Chondrocyte (in vitro differentiated cells): ENCODE measurements at places on chromosomes 7 and 10. TPM values are rescaled to one million over a fixed set of nuclear protein-coding genes. Genes with fewer than 3 reads are reported as not detected.

TMEM176B gene
- total RNA-seq: 0.36 to 0.37 TPM in 2 of 3 replicates, not detected in the other

GRCh38 chr7:44103923-44104859 is at the start of gene AEBP1:
TSS of gene AEBP1 (plus strand) at chr7:44104345. CDS start at chr7:44104666, 321 bp downstream.
- DNase-seq: peak; percentile 83

CSTF2T gene
- 16.0 to 21.6 TPM (median 16.3 TPM) in 3 replicates for total RNA-seq

RNF32 gene
- total RNA-seq: 0.52 to 1.9 TPM (median 1.2 TPM) in 3 replicates

DNA sequence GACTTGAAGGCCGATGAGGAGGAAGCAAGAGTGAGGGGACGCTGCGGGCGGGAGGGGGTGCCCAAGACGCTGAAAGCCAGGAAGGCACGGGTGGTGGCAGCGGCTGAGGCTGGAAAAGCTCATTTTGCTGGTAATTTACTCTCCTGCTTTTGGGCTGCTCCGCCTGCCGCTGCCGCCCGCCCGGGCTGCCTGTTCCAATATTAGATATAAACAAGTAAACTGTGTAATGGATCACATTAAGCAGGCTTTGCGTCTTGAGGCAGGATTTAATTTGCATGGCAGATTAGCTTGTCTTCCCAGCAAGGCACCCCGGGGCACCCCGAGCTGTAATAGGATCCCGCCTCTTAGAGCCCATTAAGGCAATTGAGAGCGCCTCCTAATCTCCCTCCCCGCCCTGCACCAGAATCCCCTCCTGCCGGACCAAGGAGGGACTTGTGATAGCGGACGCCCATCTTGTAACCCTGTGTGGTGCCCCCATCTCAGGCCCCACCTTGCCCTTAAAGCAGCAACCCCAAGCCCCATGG is 46.1 kb upstream of the SLF2 start:
- no peak for DNase-seq

DNA sequence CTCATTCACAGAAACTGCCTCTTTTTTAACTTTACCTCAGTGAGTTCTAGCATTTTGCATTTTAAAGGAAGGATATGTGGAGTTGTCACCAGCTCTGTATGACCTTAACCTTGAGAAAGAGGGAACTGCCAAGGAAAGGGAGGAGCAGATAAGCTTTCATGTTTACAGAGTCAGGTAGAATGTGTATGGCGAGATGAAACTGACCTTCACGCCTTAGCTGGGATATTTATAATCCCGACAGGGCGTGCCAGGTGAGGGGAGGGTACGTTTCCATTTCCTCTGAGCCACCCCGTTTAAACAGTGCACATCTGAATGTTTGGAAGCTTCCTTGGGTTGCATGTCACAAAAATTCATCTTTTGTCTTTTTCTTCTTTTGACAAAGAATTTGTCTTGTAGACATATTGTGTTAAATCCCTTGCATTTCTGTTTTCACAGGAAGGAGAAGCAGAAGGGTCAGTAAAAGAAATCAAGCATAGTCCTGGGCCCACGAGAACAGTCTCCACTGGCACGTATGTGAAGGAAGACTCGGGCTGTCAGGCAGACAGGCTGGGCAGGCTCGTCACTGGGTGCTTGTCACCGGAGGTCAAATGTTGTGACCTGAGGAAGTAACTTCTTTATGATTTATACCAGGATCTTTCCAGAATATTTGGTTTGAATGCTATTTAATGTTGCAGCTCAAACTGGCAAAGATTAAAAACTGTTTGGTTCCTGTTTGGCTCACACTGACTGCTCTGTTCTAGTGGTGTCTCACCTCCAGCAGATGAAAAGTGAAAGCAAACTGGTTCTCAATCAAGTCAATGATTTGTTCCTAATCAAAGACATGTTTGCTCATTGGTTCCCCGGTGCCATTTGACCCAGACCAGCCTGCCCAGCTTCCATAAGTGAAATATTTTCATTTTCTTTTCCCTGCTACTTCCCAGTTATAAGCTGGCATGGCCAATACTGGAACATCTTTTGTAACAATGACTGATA is 16.2 kb downstream of the OPTN start:
- no peak for DNase-seq

- no peak for DNase-seq
Measured at GRCh38 chr7:101632641-101633040, 3.5 kb upstream of the MYL10 start.

DNA sequence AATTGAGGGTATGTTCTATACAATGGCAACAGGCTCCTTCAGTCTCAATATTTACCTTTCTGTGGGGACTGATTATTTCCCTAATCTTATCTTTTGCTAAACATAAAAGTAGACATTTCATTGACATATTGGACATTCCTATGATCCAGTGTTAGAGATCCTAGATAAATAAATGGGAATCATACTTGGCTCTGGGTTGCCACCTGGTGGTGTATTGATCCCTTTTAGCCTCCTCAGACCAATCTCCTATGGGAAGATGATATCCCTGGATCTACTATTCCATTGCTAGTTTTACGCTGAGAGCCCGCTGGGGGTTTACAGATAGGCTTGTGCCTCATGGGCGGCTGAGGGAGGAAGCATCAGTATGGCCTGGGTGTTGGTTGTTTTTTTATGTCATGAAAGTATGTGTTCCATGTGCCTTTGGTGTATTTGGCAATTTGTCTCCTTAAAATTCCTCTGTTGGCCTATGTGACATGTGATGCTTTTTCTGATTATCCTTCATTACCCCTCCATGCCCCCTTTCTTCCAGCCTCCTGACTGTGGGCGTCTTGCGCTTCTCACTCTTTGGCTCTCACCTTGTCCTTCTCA is 18.8 kb downstream of the CELF2 start:
- DNase-seq: no peak

SHH gene
- total RNA-seq: not detected in 3 replicates

- no peak for DNase-seq
Measured at GRCh38 chr10:110821508-110821907, 50.2 kb upstream of the PDCD4 start.

DNA sequence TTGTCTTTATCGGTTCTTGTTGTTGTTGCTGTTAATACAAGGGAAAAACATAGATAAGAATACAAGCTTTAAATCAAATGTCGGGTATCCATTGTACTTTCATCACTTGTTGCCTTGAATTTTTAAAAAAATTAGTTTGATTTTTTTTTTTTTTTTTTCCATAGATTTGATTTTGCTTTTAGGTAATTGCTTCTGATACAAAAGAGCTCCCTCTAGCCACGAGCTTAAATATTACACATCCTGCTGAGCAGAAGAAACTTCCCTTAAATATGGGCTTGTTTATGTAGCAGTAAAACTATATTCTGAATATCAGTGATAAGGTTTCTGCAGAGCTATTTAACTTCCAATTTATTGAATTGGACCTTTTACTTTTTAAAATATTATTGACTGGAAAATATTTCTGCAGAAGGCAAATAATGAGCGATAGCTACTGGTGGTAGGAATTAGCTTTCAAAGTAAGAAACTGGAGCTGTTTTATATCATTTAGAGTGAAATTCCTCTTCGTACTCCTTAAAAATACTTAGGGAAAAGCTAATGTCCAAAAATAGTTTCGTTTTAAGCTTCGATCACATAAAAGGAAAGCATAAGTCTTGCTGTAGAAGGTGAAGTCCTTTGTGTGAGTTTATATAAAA is 216.9 kb downstream of the POLR1F start:
- no peak for DNase-seq

AKR1C3 gene
- 0.46 to 0.54 TPM (median 0.50 TPM) in 3 replicates for total RNA-seq

SPDYE2 gene
- not detected in 3 replicates for total RNA-seq

TRIM50 gene
- not detected in 3 replicates for total RNA-seq

GRCh38 chr7:18175801-18176450 is 148.3 kb upstream of the PRPS1L1 start:
- DNase-seq: no peak

DNA sequence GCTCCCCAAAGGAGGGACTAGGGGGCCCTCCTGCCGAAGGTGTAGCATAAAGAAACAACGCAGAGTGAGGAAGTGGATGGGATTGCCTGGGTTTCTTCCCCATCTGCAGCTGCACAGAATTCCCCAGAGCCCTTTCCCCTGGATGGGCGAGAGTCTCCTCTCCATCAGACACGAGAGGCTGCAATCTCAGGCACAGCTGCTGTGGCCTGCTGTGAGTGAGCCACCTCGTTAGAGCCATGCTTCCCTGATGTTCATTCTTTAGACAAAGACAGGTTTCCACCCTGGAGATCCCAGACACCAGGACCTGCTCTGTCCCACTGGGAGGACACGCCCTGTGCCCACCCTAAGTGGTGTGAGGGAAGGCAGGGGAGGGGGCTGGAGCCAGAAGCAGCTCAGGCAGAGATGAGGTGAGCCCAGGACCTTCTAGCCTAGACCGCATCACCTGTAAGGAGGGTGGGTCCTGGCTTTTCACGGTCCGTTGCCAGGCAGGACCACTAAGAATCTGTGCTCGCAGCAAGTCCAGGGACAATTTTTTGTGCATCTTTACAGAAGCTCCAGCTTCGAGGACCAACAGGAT is 268.6 kb upstream of the TCERG1L start:
- DNase-seq: peak; percentile 59

GRCh38 chr10:130809761-130810515 is 501.6 kb downstream of the TCERG1L start:
- no peak for DNase-seq

GCK gene
- total RNA-seq: 0.31 to 0.44 TPM (median 0.37 TPM) in 3 replicates

DNA sequence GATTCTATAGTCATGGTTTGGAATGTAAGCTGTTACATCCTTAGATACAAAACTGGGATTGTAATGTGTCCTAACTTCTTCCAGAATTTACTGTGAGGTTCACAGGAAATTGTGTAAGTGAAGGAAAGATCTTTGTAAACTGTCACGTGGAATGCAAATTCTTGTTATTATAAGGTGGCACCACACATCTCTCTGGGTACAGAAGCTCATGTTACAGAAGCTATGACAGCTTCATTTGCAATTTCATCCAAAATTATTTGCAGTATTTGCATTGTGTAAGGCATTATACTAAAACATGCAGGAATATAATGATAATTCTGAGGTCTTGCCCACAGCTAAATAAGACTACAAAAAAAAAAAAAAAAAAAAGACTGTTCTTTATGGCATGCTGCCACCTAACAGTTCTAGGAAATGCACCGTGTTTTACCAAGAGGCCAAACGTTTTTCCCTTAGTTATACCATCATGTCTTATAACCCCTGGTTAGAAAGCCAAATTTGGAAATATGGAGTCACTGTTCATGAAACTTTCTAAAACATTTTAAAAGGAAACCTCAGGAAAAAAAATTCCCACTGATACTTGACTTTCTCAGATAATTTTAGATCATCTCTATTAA is 17.6 kb downstream of the MINDY3 start:
- DNase-seq: no peak

DNA sequence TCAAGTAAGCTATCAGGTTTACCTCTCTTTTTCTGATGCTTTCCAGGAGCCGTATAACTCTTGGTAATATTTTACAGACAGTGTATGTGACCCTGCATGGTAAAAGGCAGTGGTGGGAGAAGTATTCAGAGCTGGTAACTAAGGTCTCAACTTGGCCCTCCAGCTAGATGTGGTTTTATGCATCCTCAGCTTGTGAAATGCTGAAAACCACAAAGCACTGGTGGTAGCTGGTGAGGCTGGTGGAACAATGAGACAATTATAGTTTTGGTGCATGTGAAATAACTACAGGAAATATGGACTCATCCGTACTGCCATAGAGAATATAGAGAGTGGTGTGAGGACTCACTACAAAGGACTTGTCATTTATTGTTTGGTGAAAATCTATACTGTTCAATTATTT is 383.0 kb upstream of the PCDH15 start:
- DNase-seq: no peak

GRCh38 chr10:22927661-22928403 is at the start of gene ARMC3:
TSS of gene ARMC3 (plus strand) at chr10:22928053. CDS start at chr10:22931997, 3,944 bp downstream.
- DNase-seq: no peak

PRKCQ gene
- 0.13 to 0.15 TPM in 2 of 3 replicates, not detected in the other for total RNA-seq

DNA sequence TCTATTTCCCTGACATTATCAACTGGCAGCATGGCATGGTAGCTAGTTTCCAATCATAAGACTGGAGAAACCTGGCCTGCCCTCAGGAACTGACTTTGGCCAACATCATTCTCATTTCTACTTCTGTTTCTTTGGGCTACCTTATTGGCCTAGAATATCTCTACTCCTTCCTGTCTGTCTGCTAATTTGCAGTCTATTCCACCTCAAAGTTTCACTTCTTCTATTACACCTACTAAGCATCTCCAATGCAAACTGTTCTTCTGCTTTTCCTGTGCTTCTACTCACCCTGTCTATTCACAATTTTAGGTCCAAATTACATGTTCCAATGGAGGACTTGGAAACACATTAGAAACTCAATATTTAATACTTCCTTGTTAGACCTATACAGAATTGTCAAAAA is 65.6 kb downstream of the ZNF503 start:
- no peak for DNase-seq

GRCh38 chr10:131027256-131027655 is 284.3 kb downstream of the TCERG1L start:
- DNase-seq: peak; percentile 49

DNA sequence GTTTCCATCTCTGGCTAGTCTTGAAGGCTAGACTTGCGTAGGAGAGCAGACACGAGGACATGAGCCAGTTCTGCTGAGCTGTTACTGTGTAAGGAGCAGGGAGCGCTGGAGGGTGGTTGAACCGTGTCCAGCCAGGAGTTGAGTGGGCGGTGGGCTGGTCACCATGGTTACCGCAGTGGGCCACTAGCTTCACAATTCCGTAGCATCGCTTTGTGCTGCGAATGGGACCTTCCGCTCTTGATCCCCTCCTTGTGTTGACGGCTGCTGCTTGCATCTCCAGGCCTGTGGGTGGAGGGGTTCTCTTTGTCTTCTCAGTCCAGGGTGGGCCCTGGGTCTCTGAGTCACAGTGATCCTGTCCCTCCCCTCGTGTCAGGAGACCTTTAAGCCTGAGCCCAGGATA is 49.4 kb upstream of the OCM start:
- no peak for DNase-seq

PRSS1 gene
- total RNA-seq: not detected in 3 replicates

- no peak for DNase-seq
Measured at GRCh38 chr10:114540236-114540635, 117.8 kb downstream of the ABLIM1 start.

PARD3 gene
- total RNA-seq: 25.2 to 26.5 TPM (median 26.0 TPM) in 3 replicates

SEC61A2 gene
- total RNA-seq: 8.2 to 11.0 TPM (median 9.6 TPM) in 3 replicates

DNA sequence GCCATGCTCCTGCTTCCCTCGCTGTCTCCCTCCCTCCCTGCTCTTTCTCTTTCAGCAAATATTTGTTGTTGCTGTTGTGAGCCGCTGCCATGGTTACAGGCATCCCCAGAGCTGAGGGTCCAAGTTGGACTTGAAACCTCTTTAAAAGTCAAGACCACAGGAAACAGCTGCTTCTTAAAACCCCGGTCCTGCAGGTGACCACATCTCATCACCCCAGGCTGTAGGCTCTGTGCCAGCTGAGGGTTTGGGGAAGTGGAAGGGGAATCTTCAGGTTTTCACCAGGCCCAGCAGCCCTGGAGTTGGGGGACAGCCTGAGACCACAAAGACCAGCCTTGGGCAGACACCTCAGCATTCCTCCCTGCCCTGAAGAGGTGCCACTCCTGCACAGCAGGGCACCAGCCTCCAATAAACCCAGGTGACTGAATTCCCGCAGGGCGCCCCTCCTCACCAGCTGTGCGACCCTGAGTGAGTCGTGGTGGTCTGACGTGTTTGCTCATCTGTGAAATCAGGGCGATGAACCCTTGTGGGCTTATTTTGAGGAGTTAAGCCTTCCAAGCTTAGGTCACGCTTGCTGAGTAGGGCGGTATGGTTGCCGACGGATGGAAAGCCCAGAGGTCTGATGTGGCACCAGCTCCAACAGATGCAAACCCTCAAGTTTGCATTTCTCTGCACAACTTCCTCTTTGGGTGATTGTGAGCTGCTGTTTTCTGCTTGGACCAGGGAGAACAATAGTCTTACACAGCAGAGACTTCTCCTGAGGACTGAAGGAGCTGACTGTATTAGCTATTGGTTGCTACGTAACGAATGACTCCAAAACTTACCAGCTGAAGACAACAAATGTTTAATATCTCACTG is 24.8 kb downstream of the NPTX2 start:
- no peak for DNase-seq

- no peak for DNase-seq
Measured at GRCh38 chr7:138247081-138247480, 170.8 kb downstream of the AKR1D1 start.

PLCE1 gene
- total RNA-seq: 9.9 to 14.7 TPM (median 10.6 TPM) in 3 replicates

ENTPD1 gene
- 2.1 to 6.0 TPM (median 5.2 TPM) in 3 replicates for total RNA-seq
